ENCODE measurements at places on chromosomes 16 and 17.

DNA sequence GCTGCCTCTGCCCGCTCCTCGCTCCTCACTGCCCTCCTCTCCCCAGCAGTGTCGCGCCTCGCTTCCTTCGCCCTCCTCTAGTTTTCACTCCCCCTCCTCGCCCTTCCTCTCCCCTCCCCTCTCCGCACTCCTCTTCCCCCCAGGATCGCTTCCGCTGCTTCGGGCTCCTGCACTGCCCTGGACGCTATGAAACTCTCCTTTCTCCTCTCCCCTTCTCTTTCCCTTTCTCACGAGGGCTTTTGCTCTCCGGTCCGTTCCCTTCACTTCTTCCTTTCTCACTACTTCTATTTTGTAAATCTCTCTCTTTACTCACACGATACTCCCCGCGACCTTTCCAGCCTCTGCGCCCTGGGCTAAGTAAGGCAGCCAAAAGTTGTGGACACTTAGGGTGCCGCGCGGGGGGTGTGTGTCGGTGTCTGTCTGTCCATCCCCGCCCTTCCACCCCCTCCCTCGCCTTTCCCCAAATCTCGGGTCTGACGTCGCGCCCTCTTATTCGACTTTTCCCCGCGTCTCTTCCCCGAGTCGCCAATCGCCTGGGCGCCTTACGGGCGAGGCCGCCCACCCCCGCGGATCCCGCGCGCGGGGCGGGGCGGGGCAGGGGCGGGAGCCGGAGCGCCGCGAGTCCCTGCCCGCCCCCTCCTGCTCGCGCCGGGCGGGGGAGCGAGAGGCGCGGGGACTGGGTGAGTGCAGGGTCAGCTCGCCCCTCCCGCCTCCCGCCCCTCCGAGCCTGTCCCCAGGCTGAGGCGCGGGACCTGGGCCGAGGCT, at the start of gene IRX3:
Gene IRX3, minus strand, starts transcription at position 422 of the 765 bp plus-strand sequence. CDS start 737 bp downstream, outside the sequence.
- no peak for DNase-seq

GRCh38 chr17:28925912-28926365, 23.1 kb upstream of the DHRS13 start:
- no peak for DNase-seq

GRCh38 chr16:58464916-58465731, 34.8 kb upstream of the NDRG4 start:
- DNase-seq = no peak

DNA sequence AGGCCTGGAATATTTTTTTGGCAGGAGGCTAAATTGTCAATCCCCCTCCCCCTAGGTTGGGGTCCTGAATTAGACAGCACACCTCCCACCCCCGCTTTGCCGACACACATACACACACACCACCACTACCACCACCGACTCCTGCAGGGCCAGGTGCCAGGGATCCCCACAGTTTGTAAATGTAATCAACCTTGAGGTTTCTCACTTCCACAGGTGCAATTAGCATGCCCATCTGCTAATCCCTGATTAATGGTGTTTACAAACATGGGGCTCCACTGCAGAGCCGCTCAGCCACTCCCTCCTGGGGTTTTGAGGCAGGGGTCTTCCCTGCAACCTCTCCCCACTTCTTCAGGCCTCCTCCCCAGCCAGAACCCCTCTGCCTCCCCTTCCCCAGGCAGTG, 11.8 kb downstream of the MRM1 start:
- DNase-seq = no peak

DNA sequence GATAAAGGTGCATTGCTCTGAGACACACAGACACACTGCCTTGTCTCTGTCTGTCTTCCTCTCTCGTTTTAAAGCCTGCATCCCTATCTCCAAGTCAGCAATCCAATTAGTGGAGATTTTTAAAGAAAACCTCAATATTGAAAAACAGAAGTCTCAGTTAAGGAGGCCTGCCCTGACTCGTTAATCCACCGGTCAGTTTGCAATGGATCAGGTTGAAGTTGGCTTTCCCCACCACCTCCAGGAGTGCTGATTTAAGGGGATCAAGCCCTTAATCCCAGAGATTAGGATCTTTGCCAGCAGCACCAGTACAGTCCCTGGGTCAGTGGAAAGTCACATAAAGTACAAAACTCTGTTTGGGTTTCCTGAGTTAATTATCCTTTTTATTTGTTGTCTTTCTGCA, 271.1 kb upstream of the ASIC2 start:
- DNase-seq = no peak
